ENCODE measurements at places on chromosomes 13 and 19.
A peak's percentile ranks its signal among the peaks of the same experiment; 100 is the strongest.

GRCh38 chr19:55258828-55259539 is at the start of gene PPP6R1:
TSS of gene PPP6R1 (minus strand) at chr19:55259017. CDS start at chr19:55247103, 11,914 bp downstream.
- peak; percentile 95 for DNase-seq

DNA sequence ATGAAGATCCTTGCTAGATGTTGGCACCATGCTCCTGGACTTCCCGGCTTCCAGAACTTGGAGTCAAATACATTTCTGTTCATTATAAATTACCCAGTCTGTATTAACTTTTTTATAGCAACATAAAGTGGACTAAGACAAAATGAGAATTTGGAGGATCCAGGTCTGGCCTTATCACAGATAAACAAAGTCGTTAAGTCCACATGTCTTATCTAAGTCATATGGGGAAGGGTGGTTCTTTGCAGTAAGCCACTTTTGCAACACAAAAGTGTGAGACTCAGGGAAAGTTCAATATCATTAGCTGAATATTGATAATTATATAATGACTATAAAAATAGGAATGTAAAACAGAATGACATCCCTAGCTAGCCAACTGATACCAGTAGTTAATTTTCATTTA is 91.6 kb upstream of the SIAH3 start:
- DNase-seq = no peak

DNA sequence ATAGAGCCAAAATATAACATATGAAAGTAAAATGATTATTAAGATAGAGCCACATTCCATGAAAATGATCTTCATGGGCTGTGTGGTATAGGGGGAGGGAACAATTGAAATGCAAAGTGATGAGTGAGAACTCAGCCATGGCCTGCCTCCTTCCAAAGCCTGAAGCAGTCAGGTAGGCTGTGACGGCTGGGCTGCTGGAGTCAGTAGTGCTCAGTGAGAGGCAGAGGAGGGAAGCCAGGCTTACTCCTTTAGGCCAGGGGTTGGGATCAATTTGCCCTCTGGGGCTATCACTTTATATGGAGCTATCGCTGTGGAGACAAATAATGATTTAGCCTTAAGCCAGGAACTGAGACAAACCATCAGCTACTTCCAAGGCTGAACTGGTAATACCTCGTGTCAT is 654.9 kb downstream of the FGF9 start:
- DNase-seq = no peak

DNA sequence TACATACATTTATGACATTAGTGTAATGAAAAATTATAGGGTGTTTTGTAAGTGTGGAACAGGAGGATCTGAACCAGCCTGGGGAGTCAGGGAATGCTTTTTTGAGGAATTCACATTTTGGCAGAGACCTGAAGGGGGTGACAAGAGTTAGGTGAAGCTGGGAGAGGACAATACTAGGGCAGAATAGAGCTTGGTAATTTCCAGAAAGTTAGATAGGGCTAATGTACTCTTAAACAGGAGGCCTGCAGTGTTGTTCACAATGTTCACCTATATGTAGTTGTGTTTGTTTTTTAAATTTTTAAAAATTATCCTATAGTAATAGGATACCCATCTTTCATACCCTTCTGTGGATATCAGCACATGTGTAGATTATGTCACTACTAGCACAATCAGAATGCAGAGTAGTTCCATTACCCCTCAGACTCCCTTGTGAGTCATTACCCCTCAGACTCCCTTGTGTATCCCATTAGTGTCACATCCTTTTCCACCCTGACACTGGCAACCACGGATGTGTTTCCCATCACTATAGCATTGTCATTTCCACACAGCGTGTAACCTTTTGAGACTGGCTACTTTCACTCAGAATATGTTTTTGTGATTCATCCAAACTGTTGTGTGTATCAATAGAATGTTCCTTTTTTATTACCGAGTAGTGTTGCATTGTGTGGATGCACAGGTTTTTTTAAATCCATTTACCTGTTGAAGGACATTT is 43.1 kb downstream of the PCCA start:
- no peak for DNase-seq

DNA sequence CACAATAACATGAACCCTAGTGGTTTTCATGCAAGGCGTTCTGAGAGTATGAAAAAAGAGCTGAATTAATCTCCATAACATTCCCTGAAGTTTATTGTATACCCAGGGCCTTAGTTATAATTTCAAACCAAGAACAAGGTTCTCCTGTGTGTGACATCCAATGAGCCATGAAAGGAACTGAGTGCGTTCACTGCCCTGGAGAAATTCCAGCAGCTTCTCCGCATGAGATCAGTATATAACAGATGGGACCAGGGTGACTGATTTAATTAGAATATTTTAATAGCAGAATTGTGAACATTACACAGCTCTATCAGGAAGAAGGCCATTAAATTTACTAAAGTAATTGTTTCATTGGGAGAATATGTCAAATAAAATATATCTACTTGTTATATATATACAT is 1190.5 kb upstream of the SLC10A2 start:
- DNase-seq = no peak

DNA sequence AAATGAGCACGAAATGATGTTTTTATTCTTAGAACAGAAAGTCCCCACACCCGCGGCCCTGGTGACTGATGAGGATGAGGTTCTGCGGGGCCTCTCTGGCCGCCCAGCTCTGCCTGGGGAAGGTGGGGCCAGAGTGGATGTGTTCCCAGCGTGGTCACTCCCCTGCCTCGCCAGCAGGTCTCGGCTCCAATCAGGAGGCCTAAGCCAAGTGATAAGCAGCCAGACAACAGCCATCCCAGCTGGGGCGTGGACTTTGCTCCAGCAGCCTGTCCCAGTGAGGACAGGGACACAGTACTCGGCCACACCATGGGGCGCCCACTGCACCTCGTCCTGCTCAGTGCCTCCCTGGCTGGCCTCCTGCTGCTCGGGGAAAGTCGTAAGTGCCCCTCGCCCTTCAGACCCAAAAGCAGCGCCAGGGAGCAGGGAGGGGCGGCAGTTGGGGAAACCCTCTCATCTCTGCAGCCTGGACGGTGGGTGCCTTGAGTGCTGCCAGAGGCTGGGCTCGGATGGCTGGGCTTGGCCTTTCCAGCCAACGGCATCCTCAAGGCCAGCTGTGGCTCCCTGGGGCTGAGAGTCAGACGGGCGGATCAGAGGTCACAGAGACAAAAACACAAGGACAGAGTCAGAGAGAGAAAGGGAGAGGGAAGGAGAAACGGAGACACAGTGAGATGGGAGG is at the start of gene F10:
TSS of gene F10 (plus strand) at position 250 of the 676 bp plus-strand sequence. CDS start at position 307, 57 bp downstream.
- DNase-seq = no peak

DNA sequence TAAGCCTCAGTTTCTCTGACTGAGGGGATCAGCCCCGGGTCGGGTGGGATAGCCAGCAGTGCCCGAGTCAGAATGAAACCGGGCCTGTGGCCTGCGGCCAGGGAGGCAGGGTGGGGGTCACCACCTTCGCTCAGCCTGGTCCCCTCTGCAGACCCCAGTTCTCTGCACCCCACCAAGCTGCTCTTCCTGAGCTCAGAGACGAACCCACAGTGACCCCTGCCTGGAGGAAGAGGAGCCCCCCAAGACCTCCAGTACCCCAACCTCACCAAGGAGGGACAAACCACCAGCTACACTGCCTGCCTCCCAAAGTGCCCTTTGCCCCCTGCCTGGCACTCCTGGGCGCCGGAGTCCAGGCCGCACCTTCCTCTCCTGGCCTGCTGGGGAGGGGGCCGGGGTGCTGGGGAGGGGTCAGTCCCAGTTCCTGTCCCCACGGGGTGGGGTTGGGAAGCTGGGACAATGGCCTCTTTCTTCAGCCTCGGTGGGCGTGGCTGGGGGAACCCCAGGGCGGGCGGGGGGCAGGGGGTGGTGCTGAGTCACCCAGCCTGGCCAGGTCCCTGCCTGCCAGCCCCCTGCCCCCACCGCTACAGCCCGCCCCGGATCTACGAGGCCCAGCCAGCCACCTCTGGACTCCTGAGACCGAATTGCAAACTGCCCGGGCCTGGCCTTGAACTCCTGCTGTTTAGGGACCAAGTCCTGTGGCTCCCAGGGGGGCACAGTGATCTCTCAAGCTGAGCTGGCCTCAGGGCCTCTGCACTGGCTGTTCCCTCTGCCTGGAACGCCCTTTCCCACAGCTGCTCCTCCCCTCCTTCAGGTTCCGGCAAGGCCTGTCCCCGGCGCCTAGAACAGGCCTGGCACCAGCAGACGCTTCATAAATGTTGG is 14.3 kb downstream of the ZBTB7A start:
- DNase-seq = no peak

DNA sequence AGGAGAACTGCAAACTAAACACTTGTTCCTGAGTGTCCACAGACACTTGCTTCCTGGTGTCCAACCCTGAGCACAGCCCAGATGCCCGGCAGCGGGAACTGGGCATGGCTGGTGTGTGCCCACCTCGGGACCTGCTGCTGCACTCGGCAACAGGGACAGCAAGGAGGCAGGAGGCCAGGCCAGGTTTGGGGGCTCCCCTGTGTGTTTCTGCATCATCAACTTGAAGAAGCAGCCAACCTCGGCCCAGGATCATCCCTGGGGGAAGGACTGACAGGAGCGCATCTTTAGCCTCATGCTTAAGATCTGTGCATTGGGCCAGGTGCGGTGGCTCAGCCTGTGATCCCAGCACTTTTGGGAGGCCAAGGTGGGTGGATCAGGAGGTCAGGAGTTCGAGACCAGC is 35.1 kb upstream of the LDLR start:
- DNase-seq = no peak

DNA sequence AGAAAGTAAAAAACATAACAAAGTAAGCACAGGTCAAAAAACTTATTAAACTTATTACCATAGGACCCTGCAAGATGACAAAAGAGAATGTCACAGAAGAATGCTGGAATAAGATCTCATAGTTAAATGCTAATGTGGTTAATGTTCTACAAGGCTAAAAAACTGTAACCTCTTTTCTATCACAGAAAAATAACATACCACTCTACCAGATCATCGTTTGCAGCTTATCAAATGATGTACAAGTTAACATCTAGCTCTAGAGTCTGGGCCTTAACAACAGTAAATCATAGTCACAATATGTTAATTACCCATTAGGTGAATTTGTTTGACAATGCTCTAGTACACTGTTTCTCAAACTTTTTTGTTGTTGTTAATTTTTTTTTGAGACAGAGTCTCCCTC is 53.0 kb downstream of the NUFIP1 start:
- no peak for DNase-seq

- DNase-seq = no peak
Observed at GRCh38 chr19:24074720-24075454, 12.1 kb upstream of the ZNF254 start.

DNA sequence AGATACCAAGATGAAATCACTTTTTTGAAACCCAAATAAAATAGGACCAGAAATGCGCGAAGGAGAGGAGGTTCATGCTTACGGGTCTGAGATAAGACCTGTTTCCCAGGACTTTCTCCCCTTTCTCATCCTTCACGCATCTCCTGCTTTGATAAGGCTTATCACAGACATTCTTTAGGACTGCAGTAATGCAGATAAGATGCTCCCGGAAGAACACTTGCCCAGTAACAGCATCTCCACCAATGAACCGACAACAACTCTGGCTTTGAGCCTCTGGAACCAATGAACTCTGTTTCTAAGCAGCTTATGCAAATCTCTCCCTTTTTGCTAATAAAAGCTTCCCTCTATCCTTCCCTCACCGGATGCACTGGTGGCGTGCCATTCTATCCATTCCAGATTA is 783.4 kb upstream of the ARGLU1 start:
- DNase-seq = no peak

All from NCI-H748 treated with DMSO at 0.1 percent for 48 hours (cell line).